NCI-H2081 (cell line): ENCODE measurements at places on chromosomes 4 and X.

- no peak for DNase-seq
Observed at GRCh38 chrX:134764202-134764785, 106.0 kb upstream of the PLAC1 start.

DNA sequence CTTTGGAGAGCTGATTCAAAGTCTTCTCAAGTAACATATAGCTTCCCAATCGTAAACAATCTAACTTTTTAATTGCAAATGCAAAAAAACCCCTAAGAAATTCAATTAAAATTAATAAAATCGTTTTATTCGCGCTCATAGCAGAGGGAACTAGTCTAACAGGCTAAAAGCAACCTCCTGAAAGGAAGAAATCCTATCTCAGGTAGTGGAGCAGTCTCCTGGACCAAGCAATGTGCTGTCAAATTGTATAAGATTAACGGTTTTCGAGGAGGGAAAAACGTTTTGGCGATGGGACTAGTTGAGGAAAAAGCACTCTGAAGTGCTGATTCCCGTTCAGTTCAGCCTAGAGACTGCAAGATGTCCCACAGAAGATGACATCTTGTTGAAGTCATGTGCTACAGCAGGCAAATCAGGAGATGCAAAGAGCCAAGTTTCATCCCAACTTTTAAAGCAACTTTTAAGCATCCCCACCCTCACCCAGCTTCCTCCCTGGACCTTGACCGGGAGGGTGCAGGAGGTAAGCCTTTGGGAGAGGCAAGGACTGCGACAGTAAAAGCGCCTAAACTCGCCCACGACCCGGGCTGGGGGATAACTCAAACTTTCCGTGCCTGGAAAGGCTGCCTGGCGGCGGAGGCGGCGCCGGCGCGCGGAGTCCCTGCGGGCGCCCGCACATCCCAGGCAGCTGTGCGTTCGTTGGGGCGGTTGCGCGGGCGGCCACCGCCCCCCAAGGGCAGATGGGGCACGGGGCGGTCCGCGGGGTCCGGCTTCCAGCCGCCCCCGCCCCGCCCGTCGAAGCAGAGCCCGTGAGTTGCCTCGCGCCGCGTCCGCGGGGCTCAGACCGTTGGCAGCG lies 784 bp downstream of the MAP7D3 start:
- DNase-seq: no peak

DNA sequence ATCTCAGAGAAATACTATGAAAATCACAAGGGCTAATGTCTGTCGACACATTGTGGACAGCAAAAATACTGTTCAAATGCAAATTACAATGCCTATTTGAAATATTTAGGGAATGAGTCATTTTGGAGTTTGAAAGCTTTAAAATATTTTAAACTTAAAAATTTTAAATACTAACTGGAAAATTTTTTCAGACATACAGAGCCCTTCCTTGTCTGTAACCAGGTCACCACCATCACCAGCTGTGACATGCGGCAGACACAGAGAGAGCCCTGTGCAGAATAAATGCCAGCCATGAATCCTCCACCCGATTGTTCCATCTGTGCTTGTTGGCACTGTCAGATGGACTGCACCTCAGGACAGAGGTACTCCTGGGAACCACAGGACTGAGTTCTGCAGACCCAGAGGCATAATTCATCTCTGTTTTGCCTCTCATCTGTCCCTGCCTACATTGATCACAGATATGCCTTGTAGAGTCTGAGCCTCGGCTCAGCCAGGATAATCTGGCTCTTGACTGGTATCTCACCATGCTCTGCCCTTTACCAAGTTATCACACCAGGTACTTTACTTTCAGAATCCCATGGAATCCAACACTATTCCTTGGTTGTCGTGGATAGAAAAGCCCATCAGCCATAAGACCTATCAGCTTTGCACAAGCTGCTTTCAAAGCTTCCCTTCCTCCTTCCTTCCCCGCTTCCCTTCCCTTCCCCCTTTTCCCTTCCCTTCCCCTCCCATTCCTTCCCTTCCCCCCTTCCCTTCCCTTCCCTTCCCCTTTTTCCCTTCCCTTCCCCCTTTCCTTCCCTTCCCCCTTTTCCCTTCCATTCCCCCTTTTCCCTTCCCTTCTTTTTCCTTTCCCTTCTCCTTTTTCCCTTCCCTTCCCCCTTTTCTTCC lies 67.2 kb downstream of the TBC1D9 start:
- no peak for DNase-seq

DNA sequence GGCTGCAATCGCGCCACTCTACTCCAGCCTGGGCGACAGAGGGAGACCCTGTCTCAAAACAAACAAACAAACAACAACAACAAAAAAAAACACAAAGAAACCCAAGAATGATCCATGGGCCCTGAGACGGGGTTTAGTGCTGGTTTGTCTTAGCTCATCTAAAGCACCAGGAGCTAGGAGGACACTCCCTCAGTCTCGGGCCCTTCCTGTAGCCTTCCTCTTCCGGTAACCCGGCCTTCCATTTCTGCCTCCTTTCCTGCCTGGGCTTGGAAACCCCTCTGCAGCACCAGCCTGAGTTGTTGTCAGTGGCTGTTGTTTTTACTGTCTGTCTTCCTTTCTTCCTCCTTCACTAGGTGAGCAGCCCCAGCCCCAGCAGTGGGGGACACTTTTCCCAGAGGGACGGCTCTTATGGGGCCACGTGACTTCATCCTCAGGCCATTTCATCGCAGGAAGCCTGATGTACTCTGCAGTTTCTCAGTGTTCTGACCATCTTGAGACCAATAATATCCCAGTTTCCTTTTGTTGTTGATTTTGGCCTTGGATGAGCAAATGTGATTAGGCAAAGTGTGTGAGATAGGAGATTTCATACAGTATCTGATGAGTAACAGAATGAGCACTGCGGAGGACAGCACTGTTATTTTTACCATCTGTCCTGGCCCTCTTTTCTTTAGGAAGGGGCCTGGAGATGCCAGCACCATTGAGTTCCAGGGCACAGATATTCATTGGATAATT lies 90.1 kb downstream of the ANAPC4 start:
- no peak for DNase-seq

DNA sequence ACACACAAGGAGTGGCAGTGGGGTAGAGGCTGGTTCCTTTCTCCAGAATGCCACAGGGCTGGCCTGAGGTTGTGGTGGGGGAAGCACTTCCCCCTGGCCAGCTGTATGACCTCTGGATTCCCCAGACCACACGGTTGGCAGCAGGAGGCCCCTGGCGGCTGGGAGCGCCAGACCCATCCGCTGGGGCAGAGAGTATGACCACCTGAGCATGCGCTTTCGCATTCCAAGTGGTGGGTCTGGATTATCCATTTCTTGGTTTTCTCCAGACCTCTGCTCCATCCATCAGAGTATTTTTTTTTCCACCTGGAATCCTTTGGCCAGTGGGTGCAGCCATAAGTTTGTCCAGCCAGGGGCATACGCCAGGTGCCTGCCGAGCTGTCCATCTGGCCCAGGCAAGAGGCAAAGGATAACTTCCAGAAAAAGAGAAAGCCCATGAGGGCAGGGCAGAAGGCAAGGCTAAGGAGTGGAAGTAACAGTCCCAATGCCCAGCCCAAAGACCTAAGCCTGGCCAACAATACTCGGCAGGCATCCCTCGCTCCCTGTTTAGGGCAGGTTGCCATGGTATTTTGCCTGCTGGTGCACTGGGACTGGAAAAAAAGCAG lies 39.3 kb downstream of the NHSL2 start:
- no peak for DNase-seq

DNA sequence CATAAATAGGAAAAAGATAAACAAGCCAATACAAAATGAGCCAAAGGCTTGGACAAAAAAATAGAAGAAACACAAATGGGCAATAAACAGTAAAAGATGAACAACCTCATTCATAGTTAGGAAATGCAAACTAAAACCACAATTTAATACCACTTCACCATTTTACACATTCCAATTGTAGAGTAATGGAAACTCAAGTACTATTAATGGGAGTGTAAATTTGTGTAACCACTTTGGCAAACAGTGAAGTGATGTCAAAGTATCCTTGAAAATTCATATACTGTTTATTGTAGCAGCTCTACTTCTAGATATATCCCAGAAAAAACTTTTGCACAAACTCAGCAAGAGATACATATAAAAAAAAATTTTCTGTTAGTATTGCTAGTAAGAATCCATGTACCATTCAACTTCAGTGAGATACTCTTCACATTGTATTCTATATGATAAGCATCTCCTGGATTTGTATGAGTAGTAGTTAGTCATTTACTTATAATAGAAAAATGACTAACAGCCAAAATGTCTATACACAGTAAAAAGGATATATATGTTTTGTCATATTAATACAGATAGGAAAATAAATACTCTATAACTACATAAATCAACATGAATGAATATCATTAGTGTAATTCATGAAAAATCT lies 229.8 kb downstream of the DKK2 start:
- no peak for DNase-seq

DNA sequence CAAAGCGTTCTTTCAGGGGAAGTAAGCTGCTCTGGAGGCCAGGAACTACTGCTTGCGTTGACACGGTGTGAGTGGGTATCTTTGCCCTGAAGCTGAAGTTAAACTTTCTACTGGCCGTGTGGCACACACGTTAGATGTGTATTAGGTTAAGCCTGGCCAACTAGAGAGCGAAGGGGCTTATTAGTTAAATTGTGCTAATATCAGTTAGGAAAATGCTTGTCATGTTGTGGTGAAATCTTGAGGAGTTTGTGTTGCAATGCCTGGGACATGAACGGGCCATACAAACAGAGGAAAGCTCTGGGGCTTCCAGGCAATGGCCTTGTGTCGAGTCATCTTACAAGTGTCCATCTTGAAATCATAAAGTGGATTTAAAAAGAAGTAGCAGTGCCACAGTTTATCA lies 62.6 kb downstream of the NSUN7 start:
- DNase-seq: no peak

DNA sequence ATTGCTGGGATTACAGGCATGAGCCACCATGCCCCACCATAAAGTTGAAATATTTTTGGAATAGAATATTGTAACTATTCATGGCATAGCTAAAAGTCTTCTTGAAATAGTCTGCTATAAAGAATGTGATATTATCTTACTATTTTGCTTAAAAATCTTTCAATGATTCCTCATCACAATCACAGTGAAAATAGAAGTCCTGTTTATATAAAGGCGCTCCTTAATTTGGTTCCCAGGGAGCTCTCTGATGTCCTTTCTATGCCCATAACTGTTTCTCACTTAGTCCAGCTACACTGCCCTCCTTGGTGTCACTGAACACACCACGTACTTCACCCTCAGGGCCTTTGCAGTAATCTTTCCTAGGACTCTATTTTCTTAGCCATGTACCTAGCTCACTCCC lies 331.7 kb upstream of the GIMD1 start:
- DNase-seq: no peak

DNA sequence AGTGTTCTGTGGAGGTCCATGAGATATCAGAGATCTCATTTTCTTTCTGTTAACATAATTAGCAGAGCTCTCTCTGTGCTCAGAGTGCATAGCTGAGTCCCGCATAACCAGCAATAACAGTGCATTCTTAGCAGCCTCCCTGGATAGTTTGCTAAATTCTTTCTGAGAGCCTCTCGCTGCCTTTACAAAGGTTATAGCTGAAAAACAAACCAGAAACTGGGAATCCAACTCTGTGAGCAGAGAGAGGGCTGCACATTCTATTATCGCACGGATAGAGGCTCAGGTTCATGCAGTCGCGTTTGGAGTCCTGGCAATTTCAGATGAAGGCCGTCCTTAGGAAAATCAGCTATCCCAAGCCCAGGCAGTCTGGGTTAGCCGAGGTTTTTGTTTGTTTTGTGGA lies 1.2 kb downstream of the ENPP6 start:
- DNase-seq: no peak

- no peak for DNase-seq
Observed at GRCh38 chr4:87270825-87271224, 50.4 kb upstream of the KLHL8 start.
